Gastrocnemius medialis (tissue), 4 donors: ENCODE measurements at places on chromosomes 5 and 9. TPM values are rescaled to one million over a fixed set of nuclear protein-coding genes. Genes with fewer than 3 reads are reported as not detected.
A peak's percentile ranks its signal among the peaks of the same experiment; 100 is the strongest.

The TNFSF15 gene
- total RNA-seq: not detected

The FUBP3 gene
- total RNA-seq: 75.1 TPM

The FOXI1 gene
- not detected for total RNA-seq

The FCN2 gene
- total RNA-seq: not detected

The SLC25A2 gene
- not detected for total RNA-seq

The C6 gene
- 0.97 TPM for total RNA-seq

GRCh38 chr9:114000063-114000454, 78.0 kb downstream of the AMBP start:
- H3K4me3 ChIP-seq: no peak overlapping the region
- no peak for DNase-seq
- H3K27me3 ChIP-seq: no peaks in the 10 kb centered on the region
- no peaks in the 10 kb centered on the region for H3K36me3 ChIP-seq
- H3K4me1 ChIP-seq: no peaks in the 10 kb centered on the region
- H3K27ac ChIP-seq: no peak overlapping the region

DNA sequence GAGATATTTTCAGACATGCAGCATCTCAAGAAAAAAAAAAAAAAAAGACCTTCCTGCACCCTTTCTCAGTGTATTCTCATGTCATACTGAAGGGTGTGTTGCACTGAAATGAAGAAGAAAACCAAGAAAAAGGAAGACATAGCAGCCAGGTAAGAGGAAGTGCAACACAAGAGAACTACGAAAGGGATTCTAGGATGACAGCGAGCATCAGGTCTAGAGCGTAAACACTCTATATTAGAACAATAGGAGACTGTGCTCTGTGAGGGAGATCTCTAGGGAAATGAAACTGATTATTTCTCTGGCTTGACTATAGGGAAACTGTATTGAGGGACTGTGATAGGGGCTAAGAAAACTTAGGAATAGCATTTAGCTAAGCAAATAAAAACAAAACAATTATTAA, 30.0 kb downstream of the BTF3 start:
- no peak overlapping the region for H3K4me3 ChIP-seq
- no peak for DNase-seq
- no peaks in the 10 kb centered on the region for H3K27me3 ChIP-seq
- H3K36me3 ChIP-seq: no peaks in the 10 kb centered on the region
- no peak overlapping the region for H3K27ac ChIP-seq

DNA sequence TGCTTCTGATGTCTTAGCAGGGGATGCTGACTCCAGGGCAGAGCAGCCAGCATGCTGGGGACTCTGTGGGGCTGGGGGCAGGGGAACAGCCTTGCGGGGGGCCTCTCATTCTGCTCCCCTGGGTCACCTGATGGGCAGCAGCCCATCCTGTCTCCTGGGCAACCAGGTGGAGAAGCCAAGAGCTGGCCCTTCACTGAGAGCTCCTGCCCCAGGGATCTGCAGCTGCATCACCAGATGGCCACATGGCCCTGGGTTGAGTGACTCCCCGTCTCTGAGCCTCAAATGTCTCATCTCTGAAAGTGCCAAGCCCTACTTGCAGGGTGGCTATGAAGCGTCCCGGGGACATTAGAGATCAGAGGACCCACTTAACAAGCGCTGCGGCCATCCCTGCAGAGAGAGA, 49.1 kb downstream of the LRSAM1 start:
- no peaks in the 10 kb centered on the region for H3K27me3 ChIP-seq
- no peaks in the 10 kb centered on the region for H3K36me3 ChIP-seq
- H3K27ac ChIP-seq: no peak overlapping the region

- no peak for DNase-seq
- H3K4me3 ChIP-seq: no peak overlapping the region
- peak overlapping the region; percentile 43 for H3K27ac ChIP-seq
- H3K27me3 ChIP-seq: no peaks in the 10 kb centered on the region
These were observed 46.6 kb downstream of the COL15A1 start for GRCh38 chr9:98990181-98990870.

- no peaks in the 10 kb centered on the region for H3K36me3 ChIP-seq
- no peak overlapping the region for H3K27ac ChIP-seq
- no peak for DNase-seq
- no peaks in the 10 kb centered on the region for H3K4me1 ChIP-seq
- no peaks in the 10 kb centered on the region for H3K27me3 ChIP-seq
These were observed 155.4 kb downstream of the FSTL4 start for GRCh38 chr5:133456933-133457402.

- H3K36me3 ChIP-seq: no peaks in the 10 kb centered on the region
- no peak for DNase-seq
- H3K4me1 ChIP-seq: no peaks in the 10 kb centered on the region
- H3K4me3 ChIP-seq: no peak overlapping the region
- peaks cover 53% of the 10 kb centered on the region for H3K27me3 ChIP-seq
These were observed 15.3 kb downstream of the PROP1 start for GRCh38 chr5:177980743-177981151.

- H3K4me1 ChIP-seq: peaks cover 11% of the 10 kb centered on the region
- DNase-seq: peak; percentile 72
- peak overlapping the region; percentile 38 for H3K27ac ChIP-seq
- no peak overlapping the region for H3K4me3 ChIP-seq
These were observed 113.1 kb upstream of the ACOT12 start for GRCh38 chr5:81506900-81507588.

- H3K27me3 ChIP-seq: no peaks in the 10 kb centered on the region
- no peak overlapping the region for H3K4me3 ChIP-seq
- peaks cover 19% of the 10 kb centered on the region for H3K4me1 ChIP-seq
These were observed 494.6 kb downstream of the GADD45G start for GRCh38 chr9:90099262-90099963.

DNA sequence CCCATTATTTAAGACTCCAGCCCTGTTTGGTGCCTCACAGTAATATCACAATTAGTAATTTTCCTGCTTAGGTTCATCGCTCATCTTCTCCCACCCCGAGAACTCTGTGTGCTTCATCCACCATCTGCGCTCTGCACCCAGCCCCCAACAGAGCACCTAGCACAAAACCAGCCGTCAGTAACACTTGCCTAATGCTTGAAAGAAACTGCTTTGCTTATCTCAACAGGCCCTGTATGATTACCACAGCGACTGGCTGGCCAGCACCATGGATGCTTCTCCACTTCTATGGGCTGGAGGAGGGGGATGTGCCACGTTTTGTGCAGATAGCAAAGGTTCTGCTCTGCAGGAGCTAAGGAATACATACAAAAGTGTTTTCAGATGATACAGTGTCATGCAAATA, 166.8 kb downstream of the SPOCK1 start:
- H3K4me3 ChIP-seq: no peak overlapping the region
- H3K36me3 ChIP-seq: no peaks in the 10 kb centered on the region
- H3K27ac ChIP-seq: no peak overlapping the region
- H3K4me1 ChIP-seq: no peaks in the 10 kb centered on the region
- no peaks in the 10 kb centered on the region for H3K27me3 ChIP-seq

GRCh38 chr5:32044434-32044833, 129.7 kb downstream of the GOLPH3 start:
- no peak overlapping the region for H3K27ac ChIP-seq
- DNase-seq: no peak
- no peak overlapping the region for H3K4me3 ChIP-seq
- no peaks in the 10 kb centered on the region for H3K4me1 ChIP-seq
- H3K36me3 ChIP-seq: no peaks in the 10 kb centered on the region

DNA sequence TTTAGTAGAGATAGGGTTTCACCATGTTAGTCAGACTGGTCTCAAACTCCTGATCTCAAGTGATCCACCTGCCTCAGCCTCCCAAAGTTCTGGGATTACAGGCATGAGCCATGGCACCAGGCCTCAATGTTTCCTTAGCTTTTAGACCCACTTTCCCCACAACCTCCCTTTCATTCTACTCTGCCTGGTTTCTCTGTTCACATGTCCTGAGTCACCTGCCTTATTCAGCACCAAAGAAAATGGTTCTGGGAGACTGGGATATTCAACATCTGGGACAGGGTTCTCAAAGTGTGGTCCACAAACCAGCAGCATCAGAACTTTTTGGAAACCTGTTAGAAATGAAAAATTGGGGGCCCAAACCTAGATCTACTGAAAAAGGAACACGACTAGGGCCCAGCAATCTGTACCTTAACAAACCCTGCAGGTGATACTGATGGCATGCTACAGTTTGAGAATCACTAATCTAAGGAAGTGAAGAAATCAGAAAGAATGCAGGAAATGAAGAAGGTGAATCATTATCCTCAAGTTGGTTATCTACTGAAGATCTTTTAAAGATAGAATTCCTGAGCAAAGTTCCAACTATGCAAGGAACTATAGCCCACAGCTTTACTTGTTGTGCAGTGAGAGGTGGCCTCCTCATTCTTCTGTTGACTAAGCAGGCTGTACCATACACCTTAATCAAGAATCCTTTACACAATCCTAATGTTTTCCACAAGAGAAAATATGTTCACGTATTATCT, 51.8 kb upstream of the CTNNAL1 start:
- no peaks in the 10 kb centered on the region for H3K27me3 ChIP-seq
- no peak overlapping the region for H3K27ac ChIP-seq
- no peak overlapping the region for H3K4me3 ChIP-seq
- DNase-seq: no peak
- H3K36me3 ChIP-seq: peaks cover 2% of the 10 kb centered on the region

DNA sequence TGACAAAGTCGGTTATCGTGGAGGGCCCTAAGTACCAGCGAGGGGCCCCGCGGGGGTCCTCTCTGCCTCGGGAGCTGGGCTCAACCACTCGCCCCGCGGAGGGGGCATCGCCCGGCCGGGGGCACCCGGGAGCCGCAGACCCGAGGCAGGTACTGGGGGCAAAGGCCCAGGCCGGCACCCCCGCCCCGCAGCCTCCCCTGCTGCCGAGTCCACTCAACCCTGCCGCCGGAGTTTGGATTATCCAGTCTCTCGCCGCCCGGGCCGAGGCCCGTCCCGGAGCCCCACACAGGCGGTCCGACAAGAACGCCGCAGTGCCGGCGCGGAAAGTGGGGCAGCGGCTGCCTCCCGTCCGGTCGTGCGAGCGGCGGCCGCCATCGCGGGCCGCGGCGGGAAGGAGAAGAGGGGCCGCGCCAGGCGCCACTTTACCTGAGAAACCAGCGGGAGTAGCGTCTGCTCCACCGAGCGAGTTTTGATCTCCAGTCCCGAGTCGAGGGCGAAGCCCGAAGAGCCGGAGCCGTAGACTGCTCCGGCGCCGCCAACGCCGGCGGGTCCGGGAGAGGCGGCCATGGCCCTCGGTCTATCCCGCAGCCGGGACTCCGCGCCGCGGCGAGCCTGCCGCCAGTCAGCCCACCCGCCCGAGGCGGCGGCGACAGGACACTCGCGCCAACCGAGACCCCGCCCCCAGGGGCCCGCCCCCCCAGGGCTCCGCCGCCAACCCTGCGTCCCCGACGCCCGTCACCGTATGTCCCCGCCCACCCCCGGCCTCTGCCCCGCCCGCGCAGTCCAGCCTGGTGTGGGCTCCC, at the start of gene CTNNAL1:
TSS of gene CTNNAL1 (minus strand) at position 624 of the 803 bp plus-strand sequence. CDS start at position 567, 57 bp downstream.
- peak within 1 kb of the TSS; percentile 78 for H3K4me3 ChIP-seq
- H3K27ac ChIP-seq: peak within 1 kb of the TSS; percentile 93
- no peaks in the 10 kb centered on the region for H3K27me3 ChIP-seq
- H3K36me3 ChIP-seq: no peaks in the 10 kb centered on the region
- DNase-seq: peak; percentile 89

DNA sequence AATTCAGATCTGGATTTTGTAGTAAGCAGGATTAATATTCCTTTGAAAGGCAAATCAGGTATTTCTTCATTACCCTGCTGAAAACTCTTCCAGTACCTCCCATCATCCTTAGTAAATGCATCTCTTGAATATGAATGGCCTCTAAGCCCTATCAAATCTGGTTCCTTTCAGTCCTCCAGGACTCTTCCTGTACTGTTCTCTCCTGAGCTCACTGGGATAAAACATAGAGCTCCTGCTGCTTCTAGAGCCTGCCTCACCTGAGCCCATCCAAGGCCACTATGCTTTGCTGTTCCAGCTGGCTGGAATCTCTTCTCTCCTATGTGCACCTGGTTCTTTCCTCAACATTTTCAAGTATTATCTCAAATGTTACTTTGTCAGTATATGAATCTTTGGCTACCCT, 803.3 kb upstream of the CTNND2 start:
- H3K36me3 ChIP-seq: no peaks in the 10 kb centered on the region
- H3K27me3 ChIP-seq: no peaks in the 10 kb centered on the region
- H3K27ac ChIP-seq: no peak overlapping the region

DNA sequence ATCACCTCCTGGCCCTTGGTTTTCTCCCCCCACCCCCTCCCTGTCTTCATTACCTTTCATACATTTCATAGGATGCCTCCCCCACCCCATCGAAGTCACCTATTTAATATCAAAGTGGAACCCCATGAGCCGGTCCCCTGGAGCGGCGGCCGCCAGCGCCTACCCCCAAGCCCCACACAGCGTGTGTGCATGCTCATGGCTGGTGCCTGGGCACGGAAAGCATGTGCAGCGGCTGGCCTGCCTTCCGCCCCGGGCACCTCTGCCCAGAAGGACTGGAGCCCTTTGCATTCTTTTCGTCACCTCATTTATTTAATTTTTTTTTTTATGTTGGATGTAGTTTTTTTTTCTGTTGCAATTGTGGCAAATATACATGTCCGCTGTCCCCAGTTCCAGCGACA, 116.2 kb downstream of the WNK2 start:
- no peaks in the 10 kb centered on the region for H3K36me3 ChIP-seq
- H3K27me3 ChIP-seq: no peaks in the 10 kb centered on the region
- peaks cover 60% of the 10 kb centered on the region for H3K4me1 ChIP-seq

DNA sequence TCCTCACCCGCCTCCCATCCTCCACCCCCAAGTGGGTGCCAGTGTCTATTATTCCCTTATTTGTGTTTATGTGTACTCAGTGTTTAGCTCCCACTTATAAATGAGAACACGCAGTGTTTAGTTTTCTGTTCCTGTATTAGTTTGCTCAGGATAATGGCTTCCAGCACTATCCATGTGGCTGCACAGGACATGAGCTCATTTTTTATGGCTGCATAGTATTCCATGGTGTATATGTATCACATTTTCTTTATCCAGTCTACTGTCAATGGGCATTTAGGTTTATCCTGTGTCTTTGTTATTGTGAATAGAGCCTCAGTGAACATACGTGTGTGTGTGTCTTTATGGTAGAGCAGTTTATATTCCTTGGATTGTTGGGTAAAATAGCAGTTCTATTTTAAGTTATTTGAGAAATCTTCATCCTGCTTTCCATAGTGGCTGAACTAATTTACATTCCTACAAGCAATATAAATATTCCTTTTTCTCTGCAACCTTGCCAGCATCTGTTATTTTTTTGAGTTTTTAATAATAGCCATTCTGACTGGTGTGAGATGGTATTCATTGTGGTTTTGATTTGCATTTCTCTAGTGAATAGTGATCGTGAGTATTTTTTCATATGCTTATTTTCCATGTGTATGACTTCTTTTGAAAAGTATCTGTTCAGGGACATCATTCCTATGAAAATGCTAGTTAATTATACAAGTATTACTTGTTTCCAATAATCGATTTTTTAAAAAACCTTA, 164.0 kb upstream of the CCDC152 start:
- no peak overlapping the region for H3K4me3 ChIP-seq
- no peaks in the 10 kb centered on the region for H3K27me3 ChIP-seq
- H3K27ac ChIP-seq: peak overlapping the region; percentile 78
- peaks cover 74% of the 10 kb centered on the region for H3K4me1 ChIP-seq
- no peaks in the 10 kb centered on the region for H3K36me3 ChIP-seq
